ENCODE measurements at places on chromosomes 3 and 15.

GRCh38 chr3:154131830-154132229 is 10.6 kb downstream of the ARHGEF26 start:
- DNase-seq, result no peak

- DNase-seq, result no peak
Observed at GRCh38 chr3:172708921-172709773, 1.7 kb downstream of the NCEH1 start.

GRCh38 chr3:28267984-28268849 is 26.8 kb downstream of the CMC1 start:
- no peak for DNase-seq

DNA sequence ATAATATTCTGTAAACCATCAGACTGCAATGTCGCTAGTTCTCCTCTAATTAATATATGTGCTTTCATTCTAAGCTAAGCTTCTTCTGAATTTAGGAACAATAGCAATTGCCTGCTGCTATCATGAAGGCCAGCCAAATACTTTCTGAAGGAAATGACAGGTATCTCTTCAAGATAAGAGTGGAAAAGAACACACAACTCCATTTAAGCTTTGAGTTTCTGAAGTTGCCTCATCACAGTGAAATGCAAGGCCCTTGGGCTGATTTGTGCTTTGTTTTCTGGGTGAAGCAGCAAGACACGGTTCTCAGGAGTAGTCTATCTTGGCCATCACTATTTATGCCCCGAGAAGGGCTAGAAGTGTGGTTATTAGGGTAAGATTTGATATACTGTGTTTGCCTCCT is 6.2 kb downstream of the SLC7A14 start:
- no peak for DNase-seq

DNA sequence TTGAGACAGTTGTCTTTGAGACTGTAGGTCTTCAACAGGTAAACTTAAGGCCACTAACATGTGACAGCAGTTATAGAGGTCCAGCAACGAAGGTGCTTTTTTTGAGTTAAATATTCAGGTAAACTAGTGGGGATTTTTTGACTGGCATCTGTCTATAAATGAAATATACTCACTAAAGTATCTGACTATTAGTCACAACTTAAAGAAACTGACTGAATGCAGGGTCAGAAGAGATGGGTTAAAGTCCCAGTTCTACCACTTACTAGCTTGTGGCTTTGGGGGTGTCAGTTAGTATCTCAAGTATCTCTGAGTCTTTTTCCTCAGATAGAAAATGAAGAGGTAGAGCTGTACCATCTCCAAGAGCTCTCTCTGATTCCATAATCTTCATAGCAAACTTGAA is 18.0 kb downstream of the MIX23 start:
- no peak for DNase-seq

DNA sequence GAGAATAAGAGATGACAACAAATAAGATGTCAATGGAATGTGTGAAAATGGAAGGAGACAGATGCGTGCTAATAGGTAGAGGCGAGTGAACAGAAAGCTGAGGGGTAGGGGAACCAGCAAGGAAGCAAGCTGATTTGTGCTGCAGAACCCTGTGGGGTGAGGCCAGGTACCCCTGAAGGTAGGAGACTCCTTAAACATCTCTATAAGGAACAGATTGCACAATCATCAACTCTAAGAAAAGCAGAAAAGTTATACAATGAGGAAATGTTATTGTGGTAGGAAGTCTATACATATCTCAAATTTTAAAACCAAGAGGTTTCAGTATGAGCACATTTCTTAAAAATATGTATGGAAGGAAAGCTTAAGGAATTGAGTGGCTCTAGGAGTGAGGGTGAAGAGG is 315.0 kb upstream of the TPM1 start:
- no peak for DNase-seq

- DNase-seq, result no peak
Observed at GRCh38 chr15:98763179-98763578, 114.8 kb downstream of the IGF1R start.

GRCh38 chr3:55780913-55781312 is 293.8 kb upstream of the WNT5A start:
- no peak for DNase-seq

- no peak for DNase-seq
Observed at GRCh38 chr15:88908123-88908522, 5.1 kb downstream of the MFGE8 start.

- DNase-seq, result peak; percentile 40
Observed at GRCh38 chr3:174440741-174441587, 418.2 kb upstream of the NAALADL2 start.

DNA sequence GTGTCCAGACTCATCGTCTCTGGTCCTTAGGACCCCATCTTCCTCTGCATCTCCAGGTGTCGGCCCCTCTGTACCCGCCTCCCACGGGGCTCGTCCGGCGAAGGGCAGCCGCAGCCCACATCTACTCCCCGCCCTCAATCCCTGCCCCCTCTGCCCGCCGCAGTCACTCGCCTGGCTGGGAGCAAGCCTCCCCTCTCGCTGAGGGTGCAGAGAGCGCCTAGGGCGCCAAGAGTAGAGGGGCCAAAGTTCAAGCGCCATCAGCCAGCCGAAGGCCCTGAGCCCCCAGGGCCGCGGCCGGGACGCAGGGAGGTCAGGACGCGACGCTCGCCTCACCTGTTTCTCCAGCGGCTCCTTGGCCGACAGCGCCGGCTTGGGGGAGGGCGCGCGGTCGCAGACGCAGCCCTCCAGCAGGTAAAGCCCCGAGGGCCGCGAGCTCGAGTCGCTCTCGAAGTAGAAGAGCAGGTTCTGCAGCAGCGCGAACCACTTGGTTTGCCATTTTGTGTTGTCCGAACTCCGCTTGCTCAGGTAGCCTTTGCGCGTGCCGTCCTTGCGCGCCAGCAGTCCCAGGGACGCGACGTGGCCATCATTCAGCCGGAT is 592 bp downstream of the RASGRF1 start:
- DNase-seq, result no peak

- no peak for DNase-seq
Observed at GRCh38 chr3:49626101-49626581, 48.0 kb upstream of the APEH start.

DNA sequence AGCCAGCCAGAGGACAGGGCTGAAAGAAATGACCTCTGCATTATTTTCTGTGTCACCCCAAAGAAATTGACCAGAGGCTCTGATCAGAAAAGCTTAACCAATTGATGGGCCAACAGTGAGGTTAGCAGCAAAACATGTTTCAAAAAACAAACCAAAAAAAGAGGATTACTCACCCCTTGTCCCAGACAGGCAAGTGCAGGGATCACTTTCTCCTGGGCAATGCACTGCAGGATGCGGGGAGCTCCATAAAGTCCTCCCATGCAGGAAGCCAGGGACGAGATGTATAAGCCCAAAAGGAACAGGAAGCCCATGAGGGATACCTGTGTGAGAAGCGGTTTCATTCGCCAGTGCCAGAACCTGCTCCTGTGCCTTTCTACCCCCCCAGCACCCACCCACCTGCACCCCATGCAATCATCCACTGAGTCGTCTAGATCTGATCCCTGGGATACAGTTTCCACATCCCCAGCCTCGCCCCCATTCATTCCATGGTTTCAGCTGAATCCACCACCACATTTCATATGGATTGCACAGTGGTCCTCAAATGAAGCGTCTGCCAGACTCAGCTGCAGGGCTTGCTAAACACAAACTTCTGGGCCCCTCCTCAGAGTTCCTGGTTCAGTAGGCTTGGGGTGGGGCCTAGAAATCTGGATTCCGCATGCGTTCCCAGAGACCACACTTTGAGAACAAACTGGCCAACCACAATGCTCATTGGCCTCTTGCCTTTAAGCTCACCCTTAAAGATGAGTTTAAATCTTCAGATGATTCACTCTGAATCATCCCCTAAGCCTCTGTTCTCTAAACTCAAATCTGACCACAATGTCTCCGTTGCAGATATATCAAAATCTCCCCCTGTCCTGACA is 54.4 kb upstream of the HEG1 start:
- DNase-seq, result no peak

DNA sequence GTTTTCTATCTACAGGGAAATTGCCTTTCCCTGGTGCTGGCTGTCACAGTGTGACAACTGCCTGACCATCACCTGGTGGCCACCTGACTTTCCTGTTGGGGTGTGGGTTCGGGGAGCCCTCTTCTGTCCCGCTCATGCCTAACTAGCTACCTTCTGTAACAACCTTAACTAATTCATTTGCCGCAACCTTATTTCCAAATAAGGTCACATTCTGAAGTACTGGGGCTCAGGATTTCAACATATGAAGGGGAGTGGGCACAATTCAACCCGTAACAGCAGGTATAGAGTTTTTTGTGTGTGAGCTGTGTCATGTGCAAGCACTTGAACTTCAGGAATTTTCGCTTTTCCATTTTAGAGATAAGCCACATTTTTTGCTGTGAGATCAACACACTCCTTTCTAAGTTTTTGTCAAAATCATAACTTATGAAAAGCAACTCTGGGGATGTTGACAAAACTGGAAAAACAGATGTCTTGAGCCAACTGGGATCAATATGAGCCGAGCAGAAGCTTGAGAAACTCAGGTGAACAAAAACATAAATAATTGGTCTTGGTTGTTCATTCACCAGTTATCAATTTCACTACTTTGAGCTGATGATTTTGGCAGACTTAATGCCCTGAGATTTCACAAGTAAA is 242.0 kb upstream of the RGMA start:
- no peak for DNase-seq

DNA sequence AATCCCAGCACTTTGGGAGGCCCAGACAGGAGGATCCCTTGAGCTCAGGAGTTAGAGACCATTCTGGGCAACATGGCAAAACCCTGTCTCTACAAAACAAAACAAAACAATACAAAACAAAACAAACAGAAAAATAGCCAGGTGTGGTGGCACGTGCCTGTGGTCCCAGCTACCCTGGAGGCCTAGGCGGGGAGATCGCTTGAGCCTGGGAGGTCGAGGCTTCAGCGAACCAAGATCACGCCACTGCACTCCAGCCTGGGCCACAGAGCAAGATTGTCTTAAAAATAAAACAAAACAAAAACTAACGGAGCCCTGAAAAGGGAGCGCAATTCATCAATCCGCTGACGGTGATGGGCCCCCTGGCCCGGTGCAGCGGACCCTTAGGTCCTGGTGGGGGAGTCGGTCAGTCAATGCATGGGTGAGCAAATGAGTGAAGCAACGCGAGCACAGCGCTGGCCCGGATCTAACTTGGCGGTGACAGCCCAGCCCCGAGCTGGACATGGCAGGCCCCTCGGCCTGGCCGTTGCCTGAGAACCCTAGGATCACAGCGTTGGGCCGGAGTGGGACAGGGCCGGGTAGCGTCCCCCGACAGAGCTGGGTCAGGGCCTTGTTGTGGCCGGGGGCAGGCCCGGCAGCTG is 52.4 kb upstream of the BLM start:
- DNase-seq, result peak; percentile 41

DNA sequence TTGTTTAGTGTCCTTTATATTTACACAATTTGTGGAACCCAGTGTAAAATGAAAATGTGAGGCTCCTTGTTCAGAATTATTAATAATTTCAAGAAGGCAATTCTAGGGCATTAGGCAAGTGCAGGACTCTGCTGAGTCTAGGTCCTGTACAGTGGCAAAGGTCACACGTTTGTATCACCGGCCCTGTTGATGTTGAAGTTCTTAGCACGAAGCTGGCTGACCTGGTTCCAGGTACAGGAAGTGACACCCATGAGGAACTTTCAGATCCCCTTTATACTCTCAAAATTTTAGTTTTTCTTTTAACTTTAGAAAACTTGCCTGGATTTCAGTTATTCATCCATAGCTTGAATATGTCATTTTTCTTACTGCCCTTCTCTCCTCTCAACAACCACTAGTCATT is 349.4 kb downstream of the CNTN6 start:
- no peak for DNase-seq

DNA sequence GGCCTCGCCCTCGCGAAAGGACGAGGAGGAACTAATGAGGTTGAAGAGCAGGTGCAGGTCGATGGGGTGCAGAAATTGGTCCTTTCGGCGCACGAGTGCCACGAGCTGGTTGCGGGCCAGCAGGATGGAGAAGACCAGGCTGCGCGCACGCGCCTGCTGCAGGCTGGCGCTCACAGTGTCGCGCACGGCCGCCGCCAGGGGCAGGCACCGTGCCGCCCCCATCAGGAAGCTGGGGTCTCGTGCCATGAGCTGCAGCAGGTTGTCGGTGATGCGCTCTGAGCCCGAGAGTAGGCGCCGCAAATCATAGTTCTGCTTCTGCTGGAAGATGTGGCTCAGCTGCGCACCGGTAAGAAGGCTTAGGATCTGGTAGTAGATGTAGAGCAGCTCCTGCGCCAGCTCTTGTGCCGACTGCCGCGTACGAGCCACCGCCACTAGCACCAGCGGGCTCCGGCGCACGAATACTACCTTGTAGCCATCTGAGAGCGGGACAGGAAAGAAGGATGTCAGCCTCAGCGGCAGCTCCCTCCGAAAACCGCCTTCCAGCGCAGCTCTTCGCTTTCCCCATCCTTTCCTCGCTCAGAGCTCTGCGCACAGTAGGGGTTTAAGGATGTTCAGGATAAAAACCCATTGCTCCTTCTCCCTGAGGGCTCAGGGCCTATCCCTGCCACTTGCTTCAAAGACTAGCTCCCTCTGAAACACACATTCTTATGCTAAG is 6.9 kb upstream of the MST1R start:
- DNase-seq, result peak; percentile 15

GRCh38 chr3:59126446-59126845 is 76.6 kb upstream of the CFAP20DC start:
- no peak for DNase-seq

GRCh38 chr3:122880624-122881023 is 85.8 kb downstream of the SLC49A4 start:
- DNase-seq, result no peak

- peak; percentile 85 for DNase-seq
Observed at GRCh38 chr15:73897441-73898261, 24.3 kb downstream of the TBC1D21 start.

GRCh38 chr3:43024181-43024885 is 45.2 kb downstream of the GASK1A start:
- no peak for DNase-seq

GRCh38 chr3:98979296-98979695 is 77.8 kb upstream of the DCBLD2 start:
- no peak for DNase-seq

GRCh38 chr15:55403531-55403930 is 4.6 kb downstream of the CCPG1 start:
- no peak for DNase-seq

- DNase-seq, result no peak
Observed at GRCh38 chr15:40081691-40082194, 26.9 kb downstream of the BMF start.

- DNase-seq, result no peak
Observed at GRCh38 chr3:184590795-184591194, 29.2 kb downstream of the EPHB3 start.

GRCh38 chr3:105606016-105606415 is 239.3 kb downstream of the ALCAM start:
- no peak for DNase-seq

- DNase-seq, result no peak
Observed at GRCh38 chr3:127747751-127748521, 74.4 kb downstream of the MGLL start.

GRCh38 chr3:188940573-188940932 is 231.2 kb upstream of the TPRG1 start:
- no peak for DNase-seq

GRCh38 chr15:61138156-61138555 is 90.9 kb downstream of the RORA start:
- no peak for DNase-seq
